ENCODE measurements at places on chromosomes 5 and 9. TPM values are rescaled to one million over a fixed set of nuclear protein-coding genes. Genes with fewer than 3 reads are reported as not detected.

- no peak for DNase-seq
These were observed 17.9 kb downstream of the FAM163B start for GRCh38 chr9:133591116-133591910.

DIPK1B gene
- total RNA-seq, result 0.62 TPM

IL7R gene
- total RNA-seq, result 287 TPM

DNA sequence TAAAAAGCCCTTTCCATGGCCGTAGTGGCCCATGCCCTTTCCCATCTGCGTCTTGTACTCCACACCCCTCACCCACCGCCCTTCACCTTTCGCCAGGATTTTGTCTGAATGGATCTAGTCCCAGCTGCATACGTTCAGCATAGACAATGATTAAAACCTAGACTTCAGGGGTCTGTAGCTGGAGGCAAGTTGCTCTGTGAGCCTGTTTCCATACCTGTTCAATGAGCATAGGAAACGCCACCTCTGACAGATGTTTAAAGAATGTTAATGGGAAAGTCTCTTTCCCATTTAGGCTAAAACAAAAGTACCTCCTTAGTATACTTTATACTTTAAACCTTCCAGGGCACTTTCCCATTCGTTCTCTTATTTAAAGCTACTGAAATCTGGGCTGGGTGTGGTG, 105.7 kb downstream of the SPRY4 start:
- DNase-seq, result no peak

- no peak for DNase-seq
These were observed 138.9 kb downstream of the RGS3 start for GRCh38 chr9:113602126-113603047.

- peak; percentile 68 for DNase-seq
These were observed 3.8 kb upstream of the NPDC1 start for GRCh38 chr9:137049544-137050449.

NIPSNAP3A gene
- total RNA-seq, result 9.5 TPM

SPINK5 gene
- not detected for total RNA-seq

- DNase-seq, result no peak
These were observed 95.3 kb upstream of the FSTL4 start for GRCh38 chr5:133707629-133708028.

F2RL1 gene
- 2.5 TPM for total RNA-seq

ROPN1L gene
- total RNA-seq, result not detected

- DNase-seq, result no peak
These were observed 52.3 kb downstream of the NTNG2 start for GRCh38 chr9:132214027-132214622.

GRCh38 chr9:7185612-7186011, 427.8 kb downstream of the KDM4C start:
- no peak for DNase-seq

- no peak for DNase-seq
These were observed 90.9 kb downstream of the KIF4B start for GRCh38 chr5:155104441-155104840.
